EH (cell line): ENCODE measurements at places on chromosomes 13 and 19.

DNA sequence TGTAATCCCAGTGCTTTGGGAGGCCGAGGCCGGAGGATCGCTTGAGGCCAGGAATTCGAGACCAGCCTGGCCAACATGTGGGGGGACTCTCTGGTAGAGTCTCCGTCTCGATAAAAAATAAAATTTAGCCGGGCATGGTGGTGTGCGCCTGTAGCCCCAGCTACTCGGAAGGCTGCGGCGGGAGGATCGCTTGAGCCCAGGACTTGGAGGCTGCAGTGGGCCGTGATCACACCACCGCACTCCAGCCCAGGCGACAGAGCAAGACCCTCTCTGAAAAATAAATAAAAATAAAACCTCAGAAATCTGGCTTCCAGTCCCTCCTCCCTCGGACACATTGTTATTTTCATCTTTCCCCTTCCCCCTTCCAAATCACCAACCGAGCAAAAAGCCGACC lies 332 bp downstream of the IRGQ start:
- DNase-seq: no peak

- peak; percentile 43 for DNase-seq
These were observed 18.7 kb upstream of the ZNF888 start for GRCh38 chr19:52941941-52942385.

GRCh38 chr19:44525721-44526430 lies 3.6 kb downstream of the CEACAM20 start:
- no peak for DNase-seq

DNA sequence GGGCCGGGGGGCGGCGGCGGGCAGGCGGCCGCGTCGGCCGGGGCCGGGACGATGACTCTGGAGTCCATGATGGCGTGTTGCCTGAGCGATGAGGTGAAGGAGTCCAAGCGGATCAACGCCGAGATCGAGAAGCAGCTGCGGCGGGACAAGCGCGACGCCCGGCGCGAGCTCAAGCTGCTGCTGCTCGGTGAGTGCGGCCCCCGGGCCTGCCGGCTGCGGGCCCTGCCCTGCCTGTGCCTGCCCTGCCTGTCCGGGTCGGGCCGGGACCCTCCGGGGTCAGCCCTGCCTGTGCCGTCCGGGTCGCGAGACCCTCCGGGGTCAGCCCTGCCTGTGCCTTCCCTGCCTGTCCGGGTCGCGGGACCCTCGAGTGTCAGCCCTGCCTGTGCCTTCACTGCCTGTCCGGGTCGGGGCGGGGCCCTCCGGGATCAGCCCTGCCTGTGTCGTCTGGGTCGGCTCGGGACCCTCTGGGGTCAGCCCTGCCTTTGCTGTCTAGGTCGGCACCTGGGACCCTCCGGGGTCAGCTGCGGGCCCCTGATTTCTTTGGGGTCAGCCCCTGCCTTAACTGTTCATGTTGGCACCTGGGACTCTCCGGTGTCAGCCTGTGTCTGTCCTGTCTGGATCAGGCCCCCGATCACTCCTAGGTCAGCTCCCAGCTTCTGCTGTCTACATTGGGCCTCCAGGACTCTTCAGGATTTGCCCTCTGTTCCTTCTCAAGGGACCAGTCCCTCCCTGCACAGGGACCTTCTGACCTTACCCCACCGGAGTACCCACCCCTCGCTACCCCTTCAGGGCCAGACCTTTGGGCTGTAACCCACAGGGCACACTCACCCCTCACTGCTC lies 659 bp downstream of the GNA11 start:
- peak; percentile 32 for DNase-seq

DNA sequence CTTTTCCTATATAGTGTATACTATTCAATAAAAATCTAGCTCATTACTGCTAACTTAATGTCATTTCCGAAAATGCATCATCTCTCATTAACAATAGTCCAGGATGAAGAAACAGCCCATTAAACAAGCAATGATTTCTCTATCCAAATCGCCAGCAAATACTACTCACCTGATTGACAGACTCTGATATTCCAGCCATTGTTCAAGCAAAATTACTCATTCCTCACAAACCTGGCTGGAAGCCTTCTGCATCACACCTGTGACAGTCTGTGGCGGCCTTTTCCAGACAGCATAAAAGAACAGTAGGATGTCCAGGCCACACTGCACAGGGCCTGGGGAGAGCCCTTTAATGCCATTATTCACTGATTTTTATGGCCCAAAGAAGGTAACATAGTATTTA lies 115.9 kb downstream of the ABCC4 start:
- DNase-seq: no peak

DNA sequence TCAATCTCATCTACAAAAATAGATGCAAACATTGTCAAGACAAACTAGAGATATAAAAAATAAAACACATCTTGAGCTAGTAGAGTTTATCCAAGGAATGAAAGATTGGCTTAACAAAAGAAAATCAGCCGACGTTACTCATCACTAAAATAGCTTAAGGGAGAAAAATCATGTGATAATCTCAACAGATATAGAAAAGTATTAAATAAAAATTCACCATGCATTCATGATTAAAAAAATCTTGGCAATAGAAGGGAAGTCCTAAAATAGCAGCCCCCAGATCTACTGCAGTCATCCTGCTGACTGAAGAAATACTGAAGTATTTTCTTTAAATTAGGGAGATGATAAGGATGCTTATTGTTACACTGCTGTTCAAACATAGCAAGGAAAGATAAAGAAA lies 12.6 kb upstream of the DCLK1 start:
- peak; percentile 63 for DNase-seq

GRCh38 chr13:39381456-39381855 lies 221.5 kb downstream of the LHFPL6 start:
- DNase-seq: no peak

GRCh38 chr19:18430417-18431144 lies 7.4 kb downstream of the ISYNA1 start:
- DNase-seq: no peak

DNA sequence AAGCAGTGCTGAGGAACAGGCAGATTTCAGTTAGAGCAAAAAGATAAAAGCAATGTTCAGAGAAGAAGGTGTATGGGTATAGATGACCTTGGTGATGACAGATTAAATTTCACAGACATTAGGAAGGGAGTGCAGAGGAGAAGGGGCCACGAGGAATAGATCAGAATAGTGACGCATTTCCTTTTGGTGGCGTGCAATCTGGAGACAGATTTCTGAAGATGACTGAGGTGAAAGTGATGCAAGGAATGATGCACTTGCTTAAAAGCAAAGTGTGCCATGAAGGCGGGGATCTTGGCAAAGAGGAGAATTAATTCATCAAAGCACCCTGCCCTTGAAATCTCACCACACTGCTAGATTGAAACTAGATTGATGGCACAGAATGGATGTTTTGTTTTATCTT lies 202.4 kb downstream of the ITGBL1 start:
- DNase-seq: peak; percentile 38

GRCh38 chr13:75771818-75772217 lies 135.7 kb downstream of the LMO7 start:
- DNase-seq: peak; percentile 85

DNA sequence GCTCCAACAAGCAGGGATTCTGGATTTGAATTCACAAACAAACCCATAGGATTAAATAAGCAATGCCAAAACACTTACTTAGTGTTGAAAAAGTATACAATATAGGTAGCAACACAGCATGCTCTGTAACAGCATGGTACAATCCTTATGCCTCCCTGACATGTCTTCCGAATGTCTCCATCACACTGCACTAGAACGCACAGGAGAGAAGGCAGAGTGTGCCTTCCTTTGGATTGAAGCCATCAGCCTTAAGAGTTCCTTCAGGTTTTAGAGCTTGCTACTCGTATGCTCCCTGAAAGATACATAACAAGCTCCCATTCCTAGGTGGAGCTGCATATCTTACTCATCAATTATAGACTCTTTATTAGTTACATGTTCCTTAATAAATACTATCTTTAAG lies 1573.9 kb upstream of the PRR20A start:
- DNase-seq: no peak

DNA sequence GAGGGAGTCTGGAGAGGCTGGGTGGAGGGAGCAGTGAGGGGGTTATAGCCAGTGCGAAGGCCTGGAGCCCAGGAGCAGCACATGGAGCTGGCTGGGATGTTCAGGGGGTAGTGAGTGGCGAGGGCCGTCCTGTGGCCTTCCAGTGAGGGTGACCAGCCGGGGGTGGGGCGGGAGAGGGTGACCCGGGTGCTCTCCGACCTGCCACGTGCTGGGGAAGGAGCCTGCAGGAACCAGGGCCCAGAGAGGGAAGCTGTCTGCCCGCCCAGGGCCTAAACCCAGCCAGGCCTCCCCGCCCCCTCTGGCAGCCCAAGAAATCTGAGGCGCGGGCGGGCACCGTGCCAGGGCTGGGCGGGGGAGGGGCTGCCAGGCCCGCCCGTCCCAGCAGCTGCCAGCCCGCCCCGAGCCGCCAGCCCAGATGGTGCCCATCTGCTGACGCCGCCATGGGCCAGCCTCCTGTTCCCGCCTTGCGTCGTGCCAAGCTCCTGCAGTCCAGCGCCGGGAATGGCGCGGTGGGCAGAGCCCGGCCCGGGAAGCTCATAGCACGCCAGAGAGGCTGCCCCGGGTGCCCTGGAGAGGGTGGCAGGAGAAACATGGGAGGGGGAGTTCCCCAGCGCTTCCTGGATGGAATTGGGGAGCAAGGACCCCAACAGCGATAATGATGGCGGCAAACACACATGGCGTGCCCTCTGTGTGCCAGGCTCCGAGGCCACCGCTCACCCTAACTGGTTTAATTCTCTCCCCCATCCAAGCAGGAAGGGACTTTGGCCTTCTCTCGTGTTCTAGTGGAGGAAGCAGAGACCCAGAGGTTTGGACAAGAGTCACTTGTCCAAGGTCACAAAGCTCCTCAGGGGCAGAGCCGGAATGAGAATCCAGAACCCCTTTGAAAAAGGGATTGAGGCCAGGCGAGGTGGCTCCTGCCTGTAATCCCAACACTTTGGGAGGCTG lies 21.5 kb downstream of the NFIC start:
- DNase-seq: peak; percentile 63

GRCh38 chr13:106088085-106088484 lies 447.4 kb downstream of the EFNB2 start:
- no peak for DNase-seq

DNA sequence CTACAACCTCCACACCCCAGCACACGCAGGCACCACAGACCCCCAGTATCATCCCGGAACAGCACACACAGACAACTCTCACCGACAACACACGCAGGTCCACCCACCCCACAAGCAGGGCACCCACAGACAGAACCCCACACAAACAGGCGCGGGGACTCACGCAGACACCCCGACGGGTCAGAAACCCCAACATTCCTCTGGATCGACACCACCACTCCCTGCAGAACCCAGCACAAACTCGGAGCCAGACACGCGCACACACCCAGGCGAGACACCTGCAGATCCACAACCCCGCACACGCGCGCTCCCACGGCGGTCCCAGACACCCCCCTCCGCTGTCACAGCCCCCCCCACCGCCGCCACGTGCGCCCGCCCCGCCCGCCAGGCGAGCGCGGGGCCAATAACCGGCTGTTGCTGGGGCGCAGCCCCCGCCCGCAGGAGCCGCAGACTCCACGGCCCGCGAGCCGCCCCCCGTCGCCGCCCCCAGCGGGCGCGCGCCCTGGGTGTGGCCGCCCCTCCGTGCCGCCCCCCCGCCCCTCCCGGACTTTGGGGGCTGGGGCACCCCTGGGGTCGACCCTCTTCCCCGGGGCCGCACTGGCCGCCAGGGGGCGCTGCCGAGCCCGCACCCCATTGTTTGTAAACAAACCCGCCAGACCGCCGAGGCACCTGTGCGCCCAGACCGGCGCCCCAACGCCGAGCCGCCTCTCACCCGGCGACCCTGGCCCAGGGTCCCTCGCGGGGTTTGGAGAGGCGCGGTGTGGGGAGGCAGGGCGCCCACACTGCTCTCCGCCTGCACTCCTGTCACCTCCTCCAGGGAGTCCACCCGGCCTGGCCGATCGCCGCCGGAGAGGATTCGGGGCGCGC lies 712 bp downstream of the BBC3 start:
- peak; percentile 53 for DNase-seq

DNA sequence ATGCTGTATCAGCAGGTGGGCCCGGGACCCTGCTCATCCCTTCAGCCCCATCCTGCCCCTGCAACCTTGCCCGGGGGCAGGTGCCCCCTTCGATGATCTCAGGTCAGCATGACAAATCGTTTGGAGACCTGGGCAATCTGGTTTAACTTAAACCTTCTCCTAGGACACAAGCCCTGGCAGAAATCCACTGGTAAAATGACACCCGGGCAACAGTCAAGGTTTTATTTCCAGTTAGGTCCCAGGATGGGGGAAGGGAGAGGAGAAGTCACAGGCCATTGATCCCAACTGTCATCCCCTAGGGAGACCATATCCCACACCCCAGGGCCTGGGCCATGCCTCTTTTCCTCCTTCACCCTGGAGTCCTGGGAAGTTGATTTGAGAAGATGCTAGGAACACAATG lies 1.8 kb upstream of the PLIN5 start:
- DNase-seq: no peak

GRCh38 chr13:84654654-84655275 lies 772.5 kb upstream of the SLITRK1 start:
- DNase-seq: no peak

DNA sequence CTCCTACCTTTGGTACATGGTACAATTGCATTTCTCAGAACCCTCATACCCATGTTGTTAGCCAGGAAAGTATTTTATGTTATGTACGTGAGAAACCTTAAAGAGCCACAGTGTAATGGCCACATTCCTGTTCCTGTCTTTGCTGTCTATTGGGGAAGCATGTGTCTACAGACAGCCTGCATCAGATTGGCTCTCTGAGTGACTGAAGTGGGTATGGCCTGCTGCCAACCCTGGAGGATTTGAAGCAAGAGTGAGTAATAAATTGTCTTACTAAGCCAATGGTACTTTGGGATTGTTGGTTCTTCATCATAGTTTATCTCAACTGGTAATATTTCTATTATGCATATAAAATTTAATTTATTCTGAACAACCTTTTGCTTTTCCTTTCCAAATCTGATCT lies 574.1 kb downstream of the LMO7 start:
- DNase-seq: peak; percentile 5

DNA sequence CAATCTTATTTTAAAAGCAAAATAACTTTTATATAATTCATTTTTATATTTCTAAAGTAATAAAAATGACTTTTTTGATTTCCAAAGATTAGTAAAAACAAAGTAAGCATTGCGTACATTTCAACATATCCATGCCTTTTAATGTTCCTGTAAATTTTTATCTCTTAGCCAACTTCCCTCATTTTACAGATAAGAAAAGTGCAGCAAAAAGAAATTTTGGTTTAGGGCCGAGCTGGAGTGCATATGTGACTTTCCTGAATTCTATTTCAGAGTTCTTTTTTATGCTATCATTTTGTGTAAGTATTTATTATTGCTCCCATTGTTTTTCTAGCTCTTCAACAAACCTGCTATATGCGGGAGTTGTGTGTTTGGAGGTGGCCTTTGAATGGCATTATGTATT lies 195.3 kb downstream of the NHLRC3 start:
- DNase-seq: no peak

DNA sequence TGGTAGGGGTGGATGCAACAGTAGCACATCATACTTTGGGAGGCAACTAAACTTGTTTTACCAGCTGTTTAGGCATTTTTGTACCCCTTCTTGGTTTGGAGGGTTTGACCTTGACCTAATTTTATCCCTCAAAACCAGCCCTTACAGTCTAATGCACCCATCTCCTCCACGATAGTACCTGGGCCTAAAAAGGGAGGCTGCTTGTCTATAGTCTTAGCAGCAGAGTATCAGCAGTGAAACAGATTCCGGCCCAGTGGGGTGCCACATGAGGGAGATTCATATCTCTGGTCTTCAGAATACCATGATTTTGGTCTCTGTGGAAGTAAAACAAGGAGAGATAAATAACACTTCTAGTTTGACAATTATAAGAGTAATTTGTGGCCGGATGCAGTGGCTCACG lies 39.5 kb upstream of the ATP12A start:
- DNase-seq: no peak

- peak; percentile 89 for DNase-seq
These were observed 110.9 kb downstream of the IER2 start for GRCh38 chr19:13260883-13261653.
